ENCODE measurements at places on chromosomes 6 and 20.

- DNase-seq, result no peak
These were observed 783.0 kb downstream of the TENT5A start for GRCh38 chr6:80969439-80969838.

GRCh38 chr6:23077772-23078171 is 508.4 kb downstream of the HDGFL1 start:
- DNase-seq, result no peak

- DNase-seq, result no peak
These were observed 123.2 kb downstream of the DLL1 start for GRCh38 chr6:170167657-170168159.

DNA sequence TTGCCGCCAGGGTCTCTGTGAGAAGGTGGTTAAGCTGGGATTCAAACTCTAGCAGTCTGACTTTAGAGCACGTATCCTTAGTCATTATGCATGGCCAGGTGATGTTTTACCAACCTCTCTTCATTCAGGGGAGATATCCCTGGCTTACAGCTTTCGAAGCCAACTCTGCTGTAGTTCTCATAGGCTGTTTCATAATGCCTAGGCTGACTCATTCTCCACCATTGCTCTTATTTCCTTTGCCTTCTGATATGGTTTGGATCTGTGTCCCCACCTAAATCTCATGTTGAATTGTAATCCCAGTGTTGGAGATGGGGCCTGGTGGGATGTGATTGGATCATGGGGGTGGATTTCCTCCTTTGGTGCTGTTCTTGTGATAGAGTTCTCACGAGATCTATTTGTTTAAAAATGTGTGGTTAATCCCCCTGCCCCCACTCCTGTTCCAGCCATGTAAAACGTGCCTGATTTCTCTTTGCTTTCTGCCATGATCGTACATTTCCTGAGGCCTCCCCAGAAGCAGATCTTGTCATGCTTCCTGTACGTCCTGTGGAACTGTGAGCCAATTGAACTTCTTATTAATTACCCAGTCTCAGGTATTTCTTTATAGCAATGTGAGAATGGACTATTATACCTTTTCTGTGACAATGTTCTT is 94.6 kb upstream of the MAN1A1 start:
- DNase-seq, result peak; percentile 15

GRCh38 chr6:138410048-138410735 is 6.2 kb downstream of the HEBP2 start:
- no peak for DNase-seq

DNA sequence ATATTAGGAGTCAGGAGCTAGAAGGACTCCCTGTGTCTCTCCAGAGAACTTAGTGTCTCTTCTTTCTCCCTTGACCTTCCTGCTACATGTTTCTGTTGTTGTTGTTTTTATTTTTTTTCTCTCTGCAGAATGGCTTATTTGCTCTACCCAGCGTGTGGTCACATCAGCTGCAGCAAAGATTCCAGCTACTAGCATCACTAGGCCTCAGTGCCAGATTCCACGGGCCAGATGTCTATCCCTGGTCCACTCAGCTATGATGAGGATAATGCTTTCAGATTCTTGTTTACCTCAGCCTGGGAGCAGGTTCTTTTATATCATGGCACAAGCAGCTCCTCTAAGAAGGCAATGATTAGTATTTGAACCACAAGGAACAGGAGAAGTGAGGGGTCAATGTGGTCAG is 110.0 kb downstream of the PLCB1 start:
- no peak for DNase-seq

DNA sequence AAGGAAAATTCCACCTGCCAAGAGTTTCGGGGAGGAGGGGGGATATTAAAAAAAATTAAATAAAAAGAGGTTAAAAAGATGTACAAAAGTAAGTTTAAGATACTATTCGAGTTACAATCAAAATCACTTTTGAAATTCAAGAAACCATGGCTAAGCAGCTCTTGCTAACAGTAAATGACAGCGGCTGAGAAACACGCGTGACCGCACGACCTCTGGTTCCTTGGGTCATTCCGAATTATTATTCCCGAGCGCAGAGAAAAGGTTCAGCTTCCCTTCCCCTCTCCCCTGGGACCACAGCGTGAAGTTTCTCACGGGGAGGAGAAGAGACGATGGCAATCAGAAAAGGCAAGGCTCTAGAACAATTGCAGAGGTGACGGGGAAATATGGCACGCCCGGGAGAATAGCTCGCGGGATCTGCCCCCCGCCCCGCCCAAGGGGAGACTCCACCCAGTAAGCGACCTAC is 496 bp downstream of the TMEM242 start:
- DNase-seq, result peak; percentile 96

DNA sequence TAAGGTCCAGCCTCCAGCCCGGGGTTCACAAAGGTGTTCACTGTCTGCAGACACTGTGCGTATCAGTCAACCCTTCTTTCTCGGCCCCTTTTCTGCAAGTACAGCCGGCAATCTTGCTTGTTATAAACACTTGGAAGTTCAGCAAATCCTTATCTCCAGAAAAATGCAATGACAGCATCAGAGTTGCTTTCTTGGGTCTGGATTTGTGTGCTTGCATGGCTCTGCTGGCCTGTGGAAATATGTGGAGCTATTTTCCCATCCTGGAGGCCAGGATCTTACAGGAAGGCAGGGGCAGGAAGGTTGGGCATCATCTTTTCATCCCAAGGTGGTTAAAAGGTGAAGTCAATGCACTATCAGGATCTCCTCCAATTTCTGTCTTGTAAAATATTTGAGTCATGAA is 100.3 kb downstream of the SMOC2 start:
- DNase-seq, result no peak

DNA sequence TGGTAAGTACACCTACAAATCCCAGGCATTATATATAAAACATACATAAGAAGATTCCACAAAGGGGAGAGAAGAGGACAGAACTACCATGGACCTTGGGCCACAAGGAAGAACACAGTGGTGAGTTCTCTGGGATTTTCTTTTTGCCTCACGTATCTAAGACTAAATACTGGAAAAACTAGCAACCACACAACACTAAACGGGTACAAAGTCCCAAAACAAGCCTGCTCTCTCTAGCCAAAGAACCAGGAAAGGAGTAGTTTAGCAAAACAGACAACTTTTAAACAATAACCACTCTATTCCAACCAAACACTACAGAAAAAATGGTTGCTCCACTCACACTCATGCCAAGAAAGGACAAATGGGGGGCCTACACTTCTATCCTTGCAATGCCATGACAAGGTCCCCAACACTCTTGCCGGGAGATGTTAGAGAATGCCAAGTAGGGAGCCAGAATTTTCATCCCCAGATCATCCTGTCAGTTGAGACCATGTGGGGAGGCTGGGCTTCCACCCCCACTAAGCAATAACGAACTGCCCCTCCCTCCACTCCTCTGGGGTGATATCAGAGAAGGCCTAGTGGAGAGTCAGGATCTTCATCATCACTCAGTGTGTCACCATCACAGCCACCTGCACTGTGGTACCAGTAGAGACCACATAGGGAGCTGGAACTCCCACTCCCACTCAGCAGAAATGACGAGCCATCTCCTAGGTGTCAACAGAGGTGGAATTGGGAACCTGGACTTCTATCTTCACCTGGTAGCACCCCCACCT is 123.5 kb downstream of the DST start:
- no peak for DNase-seq

DNA sequence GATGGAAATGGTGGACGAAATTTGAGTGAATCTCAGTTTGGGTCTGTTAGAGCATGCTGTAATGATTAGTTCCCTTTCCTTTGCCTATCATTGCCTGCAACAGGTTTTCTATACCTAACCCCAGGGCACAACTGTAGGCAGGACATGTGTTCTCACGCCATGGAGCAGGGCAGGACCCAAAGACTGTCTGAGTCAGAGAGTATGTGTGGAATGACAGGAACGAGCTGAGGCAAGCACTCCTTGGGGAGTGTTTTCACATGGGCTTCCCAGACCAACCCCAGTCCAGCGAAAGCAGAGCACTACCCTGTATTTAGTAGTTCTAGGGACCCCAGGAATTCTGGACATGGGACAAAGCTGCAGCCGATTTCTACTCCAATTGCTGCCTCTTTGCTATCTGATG is 234.2 kb downstream of the HACE1 start:
- DNase-seq, result peak; percentile 64

- DNase-seq, result no peak
These were observed 12.2 kb downstream of the NCOA7 start for GRCh38 chr6:125802943-125803377.

DNA sequence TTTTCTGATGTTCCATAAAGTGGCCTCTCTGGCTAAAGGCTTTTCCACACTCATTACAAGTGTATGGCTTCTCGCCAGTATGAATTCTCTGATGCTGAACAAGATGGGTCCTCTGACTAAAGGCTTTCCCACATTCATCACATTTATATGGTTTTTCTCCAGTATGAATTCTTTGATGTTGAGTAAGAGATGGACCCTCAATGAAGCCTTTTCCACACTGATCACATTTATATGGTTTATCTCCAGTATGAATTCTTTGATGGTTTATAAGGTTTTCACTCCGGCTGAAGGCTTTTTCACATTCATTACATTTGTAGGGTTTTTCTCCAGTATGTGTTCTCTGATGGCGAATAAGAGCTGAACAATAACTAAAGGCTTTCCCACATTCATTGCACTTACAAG is 20.4 kb downstream of the ZNF184 start:
- DNase-seq, result no peak

DNA sequence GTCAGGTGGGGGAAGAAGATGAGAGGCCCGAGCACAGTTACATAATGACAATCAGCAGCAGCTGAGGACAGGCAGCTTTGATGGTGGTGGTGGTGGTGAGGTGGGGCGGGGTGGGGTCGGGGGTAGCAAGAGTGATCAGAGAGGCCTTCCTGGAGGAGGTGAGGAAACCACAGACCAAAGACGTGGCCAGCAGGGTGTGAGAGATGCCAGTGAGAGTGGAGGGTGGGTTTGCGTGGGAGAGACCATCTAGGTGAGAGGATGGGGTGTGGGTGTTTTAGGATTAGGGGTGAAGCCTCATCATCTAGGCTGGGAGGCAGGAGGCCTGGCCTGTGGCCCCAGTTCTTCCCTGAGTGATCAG is 76.0 kb upstream of the TOX2 start:
- no peak for DNase-seq

GRCh38 chr20:1489764-1490436 is 1.3 kb downstream of the SIRPB2 start:
- peak; percentile 34 for DNase-seq

DNA sequence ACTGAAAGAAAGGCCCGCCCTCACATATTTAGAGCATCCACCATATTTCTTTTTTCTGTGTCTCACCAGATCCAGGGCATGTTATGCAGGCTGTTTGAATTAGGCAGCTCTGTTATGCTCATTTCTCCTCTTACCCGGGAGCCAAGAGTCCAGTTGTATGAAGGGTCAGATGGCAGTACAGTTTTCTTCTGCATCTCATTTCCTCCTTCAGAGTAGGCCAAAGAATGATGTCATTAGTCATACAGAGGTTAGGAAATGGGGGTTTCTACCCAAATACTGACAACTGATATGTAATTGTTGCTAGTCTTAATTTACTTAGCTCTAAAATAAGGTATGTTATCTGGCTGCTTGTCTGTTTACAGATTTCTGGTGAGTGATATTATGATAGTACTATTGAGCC is 130.8 kb downstream of the SOBP start:
- DNase-seq, result no peak

GRCh38 chr6:36323062-36323461 is 13.6 kb downstream of the BNIP5 start:
- DNase-seq, result no peak

Data from GM03348 (cell line).